ENCODE measurements at places on chromosomes 7 and 10.

DNA sequence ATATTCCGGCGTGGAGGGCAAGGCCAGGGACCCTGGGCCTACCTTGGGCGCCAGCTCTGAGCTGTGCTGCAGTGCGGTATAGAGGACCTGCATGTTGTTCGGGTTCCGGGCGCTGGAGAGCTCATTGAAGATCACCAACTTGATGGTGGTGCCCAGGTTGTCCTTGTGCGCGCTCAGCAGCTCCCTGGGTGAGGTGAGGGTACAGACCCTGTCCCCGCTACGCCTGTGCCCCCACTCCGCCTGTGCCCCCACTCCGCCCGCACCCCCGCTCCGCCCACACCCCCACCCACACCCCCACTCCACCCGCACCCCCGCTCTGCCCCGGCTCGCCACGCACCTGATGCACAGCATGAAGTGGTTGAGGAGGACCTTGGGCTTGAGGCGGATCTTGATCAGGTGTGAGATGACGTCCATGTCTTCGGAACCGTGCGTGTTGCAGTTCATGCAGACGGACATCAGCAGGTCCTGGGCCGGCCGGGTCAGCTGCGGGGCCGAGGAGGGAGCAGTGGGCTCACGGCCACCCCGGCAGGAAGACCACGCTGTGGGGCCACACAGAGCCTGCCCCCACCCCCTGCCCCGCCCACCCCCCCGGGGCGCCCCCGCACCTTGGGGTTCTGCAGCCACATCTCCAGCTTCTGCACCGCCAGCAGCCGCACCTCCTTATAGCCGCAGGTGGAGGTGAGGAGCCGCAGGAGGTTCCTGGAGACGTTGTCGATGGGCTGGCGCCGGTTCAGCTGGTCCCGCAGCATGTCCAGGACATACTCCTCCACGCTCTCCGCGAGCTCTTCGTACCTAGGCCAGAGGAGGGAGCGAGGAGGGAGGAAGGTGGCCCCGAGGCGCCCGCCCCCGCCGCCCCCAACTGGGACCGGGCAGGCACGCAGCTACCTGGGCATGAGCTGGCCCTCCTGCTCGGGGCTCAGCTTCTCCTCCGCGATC lies 5.6 kb downstream of the INTS1 start:
- no peak for DNase-seq

DNA sequence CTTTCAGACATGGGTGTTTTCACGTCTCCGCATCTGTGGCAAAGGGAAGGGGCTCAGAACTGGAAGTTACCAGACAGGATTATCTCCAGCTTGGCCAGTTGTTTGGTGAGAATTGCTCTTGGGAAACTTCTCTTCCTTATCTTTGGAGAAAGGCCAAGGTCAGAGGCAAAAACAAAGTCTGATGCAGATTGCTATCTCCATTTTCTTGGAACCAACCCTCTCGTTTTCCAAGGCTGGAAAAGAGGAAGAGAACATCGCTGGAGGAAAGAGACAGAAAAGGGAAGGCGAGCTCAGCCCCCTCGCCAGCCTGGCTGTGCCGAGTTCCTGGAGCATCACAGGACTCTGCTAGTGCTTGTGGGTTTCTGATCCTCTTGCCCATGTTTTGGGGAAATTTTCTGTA lies 396.8 kb upstream of the SHH start:
- DNase-seq = no peak

GRCh38 chr7:47702080-47702479 lies 120.2 kb upstream of the TNS3 start:
- no peak for DNase-seq

GRCh38 chr10:130711072-130711471 lies 574.9 kb downstream of the GLRX3 start:
- no peak for DNase-seq

- DNase-seq = no peak
Measured at GRCh38 chr7:26987338-26987737, 108.5 kb downstream of the HOXA1 start.

DNA sequence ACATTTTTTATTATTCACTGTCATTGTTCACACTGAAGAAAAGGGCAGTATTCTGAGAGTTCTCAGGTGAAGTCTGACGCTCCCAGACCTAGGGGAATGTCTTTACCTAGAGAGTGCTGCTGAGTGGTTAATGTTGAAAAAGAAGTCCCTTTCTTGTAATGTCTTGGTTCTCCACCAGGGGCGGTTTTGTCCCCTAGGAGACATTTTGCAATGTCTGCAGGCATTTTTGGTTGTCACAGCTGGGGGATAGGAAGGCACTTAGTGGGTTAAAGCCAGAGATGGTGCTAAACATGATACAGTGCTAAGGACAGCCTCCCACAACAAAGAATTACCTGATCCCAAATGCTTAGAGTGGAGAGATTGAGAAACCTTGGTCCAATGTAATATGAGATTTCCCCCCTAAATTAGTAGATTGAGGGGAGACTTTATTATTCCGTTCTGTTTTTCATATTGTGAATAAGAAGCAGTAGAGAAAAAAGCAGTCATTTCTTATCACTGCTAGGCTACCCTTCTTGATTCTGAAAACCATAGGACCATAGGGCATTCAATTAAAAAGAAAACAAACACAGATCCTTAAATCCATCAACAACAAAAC lies 13.1 kb downstream of the UMAD1 start:
- no peak for DNase-seq

GRCh38 chr10:112741830-112742402 lies 208.1 kb upstream of the TCF7L2 start:
- DNase-seq = no peak

GRCh38 chr10:19930936-19931893 lies 115.0 kb downstream of the PLXDC2 start:
- DNase-seq = peak; percentile 79

GRCh38 chr10:12333380-12334185 lies 15.8 kb upstream of the CAMK1D start:
- peak; percentile 61 for DNase-seq

- DNase-seq = no peak
Measured at GRCh38 chr10:90847436-90847835, 10.4 kb downstream of the HTR7 start.

DNA sequence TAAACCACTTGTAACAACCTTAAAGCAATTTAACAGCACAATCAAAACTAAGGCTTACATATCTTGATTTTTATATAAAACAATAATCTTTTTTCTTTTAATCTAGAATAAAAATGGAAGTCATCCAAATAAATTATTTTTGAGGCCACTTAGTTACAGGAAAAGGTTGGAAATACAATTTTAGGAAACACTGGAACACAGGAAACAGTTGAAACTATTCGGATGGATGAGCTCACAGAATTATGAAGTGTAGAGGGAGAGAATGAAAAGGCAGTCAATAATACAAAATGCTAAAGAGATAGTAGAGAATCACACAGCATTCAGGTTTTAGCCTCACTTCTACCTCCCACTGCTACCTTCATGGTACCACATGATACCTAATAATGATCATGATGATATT lies 124.2 kb downstream of the SEMA3D start:
- DNase-seq = no peak

- DNase-seq = no peak
Measured at GRCh38 chr10:48477141-48477540, 127.7 kb downstream of the ARHGAP22 start.

GRCh38 chr10:132636358-132636757 lies 98.8 kb downstream of the INPP5A start:
- no peak for DNase-seq

DNA sequence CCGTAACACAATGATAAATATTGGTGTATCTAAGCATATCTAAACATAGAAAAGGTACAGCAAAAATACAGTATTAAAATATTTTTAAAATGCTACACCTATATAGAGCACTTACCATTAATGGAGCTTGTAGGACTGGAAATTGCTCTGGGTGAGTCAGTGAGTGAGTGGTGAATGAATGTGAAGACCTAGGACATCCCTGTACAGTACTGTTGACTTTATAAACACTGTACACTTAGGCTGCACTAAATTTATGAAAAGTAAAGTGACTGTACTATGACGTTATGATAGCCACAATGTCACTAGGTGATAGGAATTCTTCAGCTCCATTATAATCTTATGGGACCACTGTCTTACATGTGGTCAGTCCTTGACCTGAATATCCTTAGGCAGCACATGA lies 147.0 kb downstream of the GLI3 start:
- DNase-seq = no peak

DNA sequence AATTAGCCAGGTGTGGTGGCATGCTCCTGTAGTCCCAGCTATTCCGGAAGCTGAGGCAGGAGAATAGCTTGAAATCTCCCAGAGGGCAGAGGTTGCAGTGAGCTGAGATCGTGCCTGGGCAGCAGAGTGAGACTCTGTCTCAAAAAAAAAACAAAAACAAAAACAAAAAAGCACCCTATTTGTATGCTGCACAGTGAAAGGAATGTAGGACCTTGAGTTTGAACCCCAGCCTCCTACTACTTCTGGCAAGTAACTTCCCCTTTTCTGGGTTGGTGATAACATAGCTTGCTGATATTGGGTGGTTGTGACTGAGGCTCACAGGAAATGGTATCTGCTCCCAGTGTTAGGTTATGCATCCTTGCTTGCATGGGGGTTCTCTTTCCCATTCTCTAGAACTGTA lies 205.3 kb downstream of the BUB3 start:
- DNase-seq = no peak

DNA sequence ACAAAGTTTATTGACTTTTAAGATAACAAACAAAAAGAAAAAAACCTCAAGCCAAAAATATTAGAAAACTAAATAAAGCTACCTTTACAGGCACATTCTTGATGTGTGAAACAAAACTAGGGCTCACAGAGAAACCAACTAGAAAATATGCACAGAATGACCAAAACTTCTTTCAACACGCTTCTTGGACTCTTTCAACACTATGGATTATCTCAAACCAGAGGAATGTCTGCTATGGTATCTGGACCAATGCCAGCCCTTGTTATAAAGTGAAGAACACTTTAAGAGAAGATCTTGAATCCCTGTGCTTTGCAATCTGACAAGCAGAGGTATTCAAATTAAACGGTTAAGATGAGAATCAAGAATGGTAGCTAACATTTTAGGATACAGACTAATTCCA lies 76.6 kb downstream of the DNAJC1 start:
- peak; percentile 94 for DNase-seq

DNA sequence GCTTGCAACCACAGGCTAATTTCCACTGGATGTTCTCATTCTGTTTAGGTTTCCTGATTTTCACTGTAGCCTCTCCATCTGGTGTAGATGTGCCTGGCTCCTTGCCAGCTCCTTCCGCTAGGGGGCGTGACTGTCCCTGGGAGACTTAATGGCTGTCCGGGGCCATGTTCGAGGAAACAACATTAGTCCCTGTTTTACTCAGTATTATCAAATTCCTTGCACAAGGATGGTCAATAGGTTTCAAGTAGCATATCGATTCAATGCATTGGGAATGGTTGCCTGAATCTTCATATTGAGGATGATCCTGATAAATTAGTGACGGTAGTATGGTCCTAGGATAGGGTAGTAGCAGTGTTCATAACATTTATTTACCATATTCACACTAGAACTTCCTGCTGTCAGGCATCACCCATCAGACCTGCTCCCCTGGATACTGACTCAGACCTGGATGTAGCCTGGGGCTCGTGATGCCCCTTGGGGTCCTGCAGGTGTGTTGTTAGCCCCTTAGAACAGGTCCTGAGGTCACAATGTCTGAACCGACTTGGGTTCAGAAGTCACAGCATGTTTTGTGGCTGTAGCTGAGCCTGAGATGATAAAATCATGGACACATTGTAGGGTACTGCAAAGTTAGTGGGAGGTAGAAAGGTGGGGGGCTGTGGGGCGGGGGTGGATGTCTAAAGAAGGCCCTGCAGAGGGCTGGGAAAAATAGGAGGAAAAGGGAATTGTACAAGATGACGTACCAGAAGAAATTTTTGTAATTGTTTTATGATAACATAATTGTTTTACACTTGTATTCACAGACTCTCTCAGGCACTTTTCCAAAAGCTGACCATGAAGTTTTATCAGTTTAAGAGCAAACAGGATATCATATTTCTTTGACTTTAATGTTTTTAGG lies 8.9 kb upstream of the EXOC6 start:
- DNase-seq = no peak

- DNase-seq = no peak
Measured at GRCh38 chr7:33485747-33486493, 356.6 kb downstream of the BBS9 start.

DNA sequence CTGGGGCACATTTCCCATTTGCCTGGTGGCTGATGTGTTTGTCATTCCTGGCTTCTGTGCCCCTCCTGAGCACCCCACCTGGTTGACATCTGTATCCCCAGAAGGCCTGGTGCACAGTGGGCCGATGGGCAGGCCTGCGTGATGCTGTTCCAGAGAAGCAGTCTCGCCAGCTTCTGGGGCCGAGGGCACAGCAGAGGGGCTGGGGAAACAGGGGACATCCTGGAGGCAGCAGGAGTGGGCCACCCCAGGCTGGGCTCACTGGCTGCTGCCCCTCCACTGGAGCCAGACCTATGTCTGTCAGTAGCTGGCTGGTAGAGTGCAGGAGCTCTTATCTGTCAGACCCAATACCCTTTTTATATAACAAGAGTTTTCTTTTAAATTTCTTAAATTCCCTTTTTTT lies 896 bp upstream of the MYL7 start:
- DNase-seq = no peak
